ENCODE measurements at places on chromosomes 2 and 18.
A peak's percentile ranks its signal among the peaks of the same experiment; 100 is the strongest.

DNA sequence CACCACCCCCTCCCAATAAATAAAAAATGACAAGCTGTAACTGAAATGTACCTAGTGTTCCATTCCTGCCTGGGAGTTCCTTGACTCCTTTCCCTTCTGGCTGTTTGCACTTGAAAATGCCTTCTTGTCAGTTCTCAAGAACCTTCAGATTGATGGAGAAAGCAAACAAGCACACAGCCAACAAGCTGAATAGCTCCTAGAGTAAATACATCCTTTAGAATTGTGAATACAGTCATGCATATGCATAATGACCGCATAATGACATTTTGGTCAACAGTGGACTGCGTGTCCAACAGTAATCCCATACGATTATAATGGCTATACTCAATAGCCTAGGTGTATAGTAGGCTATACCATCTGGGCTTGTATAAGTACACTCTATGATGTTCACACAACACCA is 97.0 kb downstream of the LYPD6 start:
- no peaks in the 10 kb centered on the region for H3K27me3 ChIP-seq
- H3K27ac ChIP-seq: no peak overlapping the region
- no peak overlapping the region for H3K4me3 ChIP-seq
- no peaks in the 10 kb centered on the region for H3K4me1 ChIP-seq
- no peaks in the 10 kb centered on the region for H3K36me3 ChIP-seq

GRCh38 chr2:219689676-219690628 is 62.5 kb downstream of the SLC4A3 start:
- H3K36me3 ChIP-seq: no peaks in the 10 kb centered on the region
- peaks cover 47% of the 10 kb centered on the region for H3K4me1 ChIP-seq
- H3K4me3 ChIP-seq: no peak overlapping the region
- peak overlapping the region; percentile 84 for H3K27ac ChIP-seq

DNA sequence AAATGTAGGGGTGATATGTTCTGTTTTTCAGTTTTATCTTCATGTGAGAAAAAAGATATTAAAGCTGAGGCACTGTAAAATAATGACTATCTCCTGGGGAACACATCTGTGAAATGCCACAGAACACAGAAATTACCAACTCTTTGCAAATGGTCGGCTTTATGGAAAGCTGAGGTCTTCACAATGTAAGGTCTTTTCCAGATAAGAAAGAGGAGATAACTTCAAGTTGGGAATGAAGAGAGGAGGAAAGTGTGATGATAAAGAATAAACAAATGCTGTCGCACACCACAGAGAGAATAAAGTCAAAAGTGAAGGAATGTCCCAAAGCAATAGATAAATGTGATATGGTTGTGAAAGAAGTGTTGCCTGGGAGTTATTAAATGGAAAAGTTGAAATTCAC is 1.2 kb upstream of the ALPK2 start:
- H3K27ac ChIP-seq: no peak overlapping the region
- H3K4me3 ChIP-seq: no peak overlapping the region
- H3K27me3 ChIP-seq: no peaks in the 10 kb centered on the region

- no peak overlapping the region for H3K27ac ChIP-seq
- no peak for DNase-seq
- H3K4me1 ChIP-seq: no peaks in the 10 kb centered on the region
- no peak overlapping the region for H3K4me3 ChIP-seq
- H3K27me3 ChIP-seq: no peaks in the 10 kb centered on the region
Observed at GRCh38 chr18:74748809-74749208, 151.1 kb downstream of the ZNF407 start.

DNA sequence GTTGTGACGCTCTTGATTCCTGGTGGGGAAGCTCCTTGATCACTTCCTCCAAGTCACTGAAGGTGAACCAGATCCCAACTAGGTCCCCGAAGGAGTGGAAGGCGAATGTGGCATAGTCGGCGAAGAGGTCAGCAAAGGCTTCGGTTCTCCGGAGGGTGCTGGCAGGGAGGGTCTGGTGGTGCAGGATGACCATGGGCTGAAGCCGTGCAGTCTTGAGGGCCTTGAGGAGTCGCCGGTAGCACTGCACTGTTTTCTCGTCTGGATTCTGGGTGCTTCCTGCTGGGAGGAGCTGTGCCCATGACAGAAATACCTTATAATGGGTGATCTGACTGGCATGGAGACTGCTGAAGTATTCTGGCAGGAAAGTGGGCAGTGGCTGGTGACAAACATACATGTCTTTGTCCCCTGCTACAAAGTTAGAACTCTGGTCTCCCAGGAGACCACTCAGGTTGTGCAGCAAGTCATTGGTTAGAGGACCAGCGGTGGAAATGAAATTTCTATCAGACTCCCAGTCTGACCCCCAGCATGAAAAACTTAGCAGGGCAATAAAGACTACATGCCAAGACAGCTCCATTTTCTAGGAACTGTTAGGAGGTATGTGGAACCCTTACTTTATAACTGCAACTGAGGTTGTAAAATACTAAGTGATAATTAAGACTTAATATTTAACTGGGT is at the start of gene LCT:
Gene LCT (minus strand): TSS at position 589 of the 675 bp plus-strand sequence. CDS start 15 bp downstream, at position 574.
- peaks cover 2% of the 10 kb centered on the region for H3K4me1 ChIP-seq
- DNase-seq: no peak
- no peak within 1 kb of the TSS for H3K4me3 ChIP-seq
- H3K27ac ChIP-seq: no peak within 1 kb of the TSS

- no peaks in the 10 kb centered on the region for H3K4me1 ChIP-seq
- peaks cover 3% of the 10 kb centered on the region for H3K36me3 ChIP-seq
- no peak overlapping the region for H3K27ac ChIP-seq
- no peak for DNase-seq
- no peak overlapping the region for H3K4me3 ChIP-seq
Observed at GRCh38 chr2:221429741-221430491, 142.2 kb downstream of the EPHA4 start.

GRCh38 chr18:24544949-24545348 is 84.5 kb downstream of the HRH4 start:
- H3K27ac ChIP-seq: no peak overlapping the region
- DNase-seq: no peak
- H3K27me3 ChIP-seq: no peaks in the 10 kb centered on the region
- H3K36me3 ChIP-seq: no peaks in the 10 kb centered on the region

DNA sequence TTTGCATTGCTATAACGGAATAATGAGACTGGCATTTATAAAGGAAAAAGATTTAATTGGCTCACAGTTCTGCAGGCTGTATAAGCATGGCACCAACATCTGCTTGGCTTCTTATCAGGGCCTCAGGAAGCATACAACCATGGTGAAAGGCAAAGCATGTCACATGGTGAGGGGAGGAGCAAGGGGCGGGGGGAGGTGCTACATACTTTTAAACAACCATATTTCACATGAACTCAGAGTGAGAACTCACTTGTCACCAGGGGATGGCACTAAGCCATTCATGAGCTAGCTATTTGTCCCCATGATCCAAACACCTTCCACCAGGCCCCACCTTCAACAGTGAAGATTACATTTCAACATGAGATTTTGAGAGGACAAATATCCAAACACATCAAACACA is 188.7 kb downstream of the MBD5 start:
- DNase-seq: no peak
- no peaks in the 10 kb centered on the region for H3K4me1 ChIP-seq
- no peak overlapping the region for H3K27ac ChIP-seq
- no peaks in the 10 kb centered on the region for H3K27me3 ChIP-seq
- H3K36me3 ChIP-seq: no peaks in the 10 kb centered on the region

Measured in thoracic aorta (tissue), 2 donors.